ENCODE measurements at places on chromosomes 4 and X.

DNA sequence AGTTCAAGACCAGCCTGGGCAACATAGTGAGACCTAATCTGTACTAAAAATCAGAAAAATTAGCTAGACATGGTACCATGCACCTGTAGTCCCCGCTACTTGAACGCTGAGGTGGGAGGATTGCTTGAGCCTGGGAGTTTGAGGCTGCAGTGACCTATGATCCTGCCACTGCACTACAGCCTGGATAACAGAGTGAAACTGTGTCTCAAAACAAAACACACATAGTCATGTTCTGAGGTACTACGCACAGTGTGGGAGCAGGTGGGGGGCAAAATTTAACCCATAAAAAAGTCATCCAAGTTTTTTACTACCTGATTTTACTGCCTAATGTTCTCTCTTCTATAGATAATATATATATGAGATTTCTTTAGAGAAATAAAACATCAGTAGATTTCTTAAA, 28.4 kb downstream of the HSPA4L start:
- no peak for DNase-seq

GRCh38 chrX:118823263-118824172, at the start of gene ZCCHC12:
Gene ZCCHC12 (plus strand): TSS chrX:118823824. CDS start chrX:118825245, 1,421 bp downstream.
- DNase-seq: no peak

DNA sequence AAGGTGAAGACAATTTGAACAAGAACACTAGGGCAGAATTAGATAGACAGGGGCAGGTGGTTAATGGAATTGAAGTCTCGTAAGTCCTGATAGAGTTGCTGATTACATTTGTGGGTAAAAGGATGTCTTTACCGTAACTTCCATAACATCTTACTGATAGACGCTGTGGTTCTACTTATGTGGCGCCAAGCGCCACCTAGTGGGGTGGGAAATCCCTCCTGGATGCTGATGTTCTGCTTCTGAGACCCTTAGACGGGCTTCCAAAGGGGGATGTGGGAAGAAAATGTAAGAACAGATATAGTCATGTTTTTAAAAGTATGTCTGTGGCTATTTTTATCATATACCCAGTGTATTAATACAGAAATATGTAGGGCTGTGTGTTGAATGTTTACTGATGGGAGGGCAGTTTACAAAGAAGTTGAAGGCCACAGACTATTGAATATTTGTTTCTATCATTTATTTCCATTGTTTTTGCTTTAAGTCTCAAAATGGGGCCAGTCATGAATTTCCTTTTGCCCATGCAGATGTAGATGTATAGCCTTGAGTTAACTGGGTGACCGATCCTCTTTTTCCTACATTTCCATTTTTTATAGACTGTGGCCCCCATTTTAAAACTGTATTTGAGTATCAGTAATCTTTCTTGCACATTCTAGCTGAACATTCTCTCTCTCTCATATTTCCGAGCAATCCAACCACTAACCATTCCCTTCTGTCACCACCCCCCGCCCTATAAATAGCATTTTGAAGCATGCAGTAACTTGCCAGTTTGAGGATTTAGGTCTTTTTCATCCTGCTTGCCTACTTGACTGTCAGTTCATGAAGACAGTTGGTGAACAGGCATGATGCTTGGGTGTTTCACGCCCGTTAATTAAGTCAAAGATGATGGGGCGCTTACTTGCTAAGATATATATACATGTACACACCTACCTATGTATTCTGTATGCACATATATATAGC, 12.1 kb upstream of the TLR8 start:
- peak; percentile 46 for DNase-seq

DNA sequence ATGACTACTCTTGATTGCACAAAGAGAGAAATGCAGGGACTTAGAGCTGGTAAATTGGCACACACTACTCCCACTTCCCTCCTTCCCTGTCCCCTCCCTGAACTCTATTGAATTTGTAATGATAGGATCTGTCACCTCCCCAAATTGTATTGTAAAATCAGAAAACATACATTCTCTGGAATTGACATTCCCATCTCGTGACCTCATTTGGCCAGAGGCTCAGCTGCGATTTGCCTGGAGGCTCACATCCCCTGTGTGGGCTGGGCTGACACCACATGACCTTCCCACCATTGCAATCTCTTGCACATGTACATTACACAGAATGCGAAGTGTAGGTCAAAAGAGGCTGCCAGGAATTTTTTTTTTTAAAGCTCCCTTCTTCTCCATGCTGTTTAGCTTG, 172.1 kb downstream of the MID1IP1 start:
- DNase-seq: no peak

DNA sequence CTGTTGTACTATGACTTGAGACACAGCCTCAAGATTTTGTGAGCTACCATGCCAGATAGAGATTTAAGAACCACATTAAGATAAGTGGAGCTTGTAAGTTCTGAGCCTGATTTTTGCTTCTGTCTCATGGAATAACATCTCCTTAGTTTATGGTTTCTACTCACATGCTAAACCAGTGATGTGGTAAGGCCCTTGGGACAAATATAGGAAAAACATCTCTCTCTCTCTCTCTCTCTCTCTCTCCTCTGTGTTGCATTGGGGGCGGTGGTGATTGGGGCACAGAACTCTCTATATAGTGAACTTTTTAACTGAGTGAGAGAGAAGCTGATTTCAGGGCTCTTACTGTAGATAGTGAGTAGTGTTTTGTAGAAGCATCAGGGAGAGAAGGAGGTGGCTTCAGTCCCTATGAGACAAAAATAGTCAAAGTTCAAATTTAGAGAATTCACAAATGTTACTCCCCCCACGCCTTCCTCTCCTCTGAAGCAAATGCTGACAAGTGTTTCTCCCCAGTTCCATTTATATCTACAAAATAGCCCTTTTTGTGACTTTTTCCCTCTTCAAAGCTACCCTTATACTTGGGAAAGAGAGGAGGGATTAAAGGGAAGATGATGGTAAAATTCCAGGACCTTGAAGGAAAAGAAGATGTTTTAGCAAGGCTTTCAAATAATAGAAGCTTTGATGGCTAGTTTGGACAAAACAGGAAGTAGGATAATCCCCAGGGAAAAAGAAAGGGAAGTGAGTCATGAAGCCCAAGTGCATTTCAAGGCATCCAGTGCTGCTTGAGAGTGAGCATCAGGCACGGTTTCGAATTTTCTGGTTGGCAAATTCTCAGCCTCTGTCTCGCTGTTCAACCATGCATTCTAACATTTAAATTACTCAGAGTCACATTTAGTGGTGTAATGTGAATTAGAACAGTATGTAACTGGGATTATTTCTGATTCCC, 134.3 kb upstream of the AP1S2 start:
- no peak for DNase-seq
